ENCODE measurements at places on chromosomes 12 and 14. TPM values are rescaled to one million over a fixed set of nuclear protein-coding genes. Genes with fewer than 3 reads are reported as not detected.
A peak's percentile ranks its signal among the peaks of the same experiment; 100 is the strongest.

- H3K27ac ChIP-seq, result no peak overlapping the region
- H3K27me3 ChIP-seq, result no peaks in the 10 kb centered on the region
- no peak overlapping the region for H3K4me3 ChIP-seq
Observed at GRCh38 chr12:110156766-110157165, 32.6 kb downstream of the IFT81 start.

DNA sequence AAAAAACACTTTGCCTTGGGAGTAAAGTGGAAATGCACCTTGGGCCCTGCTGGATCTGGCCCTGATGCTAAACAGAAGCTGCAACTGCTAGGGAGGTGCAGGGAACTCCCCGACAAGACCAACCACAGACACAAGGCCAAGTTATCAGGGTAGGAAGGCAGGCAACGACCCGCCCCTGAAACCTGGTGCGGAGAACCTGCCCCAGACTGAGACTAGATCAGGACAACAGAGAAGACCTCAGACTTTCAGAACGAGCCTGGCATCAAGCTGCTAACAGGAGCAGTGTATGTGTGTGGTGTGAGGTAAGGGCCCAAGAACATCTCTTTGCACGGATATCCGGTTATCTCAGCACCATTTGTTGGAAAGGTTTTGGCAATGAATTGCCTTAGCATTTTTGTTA lies 233.7 kb upstream of the RTL1 start:
- no peak overlapping the region for H3K27ac ChIP-seq
- peaks cover 16% of the 10 kb centered on the region for H3K4me1 ChIP-seq
- H3K27me3 ChIP-seq, result peaks cover 21% of the 10 kb centered on the region

- peaks cover 3% of the 10 kb centered on the region for H3K36me3 ChIP-seq
- H3K4me3 ChIP-seq, result no peak overlapping the region
- H3K4me1 ChIP-seq, result peaks cover 29% of the 10 kb centered on the region
- peak; percentile 63 for DNase-seq
- H3K27me3 ChIP-seq, result no peaks in the 10 kb centered on the region
Observed at GRCh38 chr12:109597795-109598427, 24.3 kb downstream of the MVK start.

DNA sequence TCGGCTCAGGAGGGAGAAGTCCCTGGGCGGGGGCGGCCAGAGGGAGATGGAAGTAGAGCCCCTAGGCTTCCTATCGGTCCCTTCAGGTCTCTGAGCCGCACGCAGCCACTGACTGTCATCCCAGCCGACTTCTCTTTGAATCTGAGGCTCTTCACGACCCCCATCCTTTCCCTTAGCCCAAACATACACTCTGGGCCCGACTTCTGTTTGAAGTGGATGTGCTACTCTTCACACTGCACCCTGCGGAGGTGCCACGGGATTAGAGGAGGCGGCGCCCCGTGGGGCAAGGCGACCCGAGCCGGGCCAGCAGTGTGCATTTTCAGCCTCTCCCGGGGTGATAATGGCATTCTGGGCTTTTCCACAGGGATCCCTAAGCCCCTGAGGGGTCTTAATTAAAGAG lies 6.0 kb upstream of the DACT1 start:
- no peak overlapping the region for H3K27ac ChIP-seq
- no peaks in the 10 kb centered on the region for H3K36me3 ChIP-seq
- peaks cover 23% of the 10 kb centered on the region for H3K27me3 ChIP-seq
- DNase-seq, result no peak

The GPR135 gene
- total RNA-seq, result 1.5 TPM

Data from activated CD4-positive, alpha-beta T cell treated with anti-CD3 and anti-CD28 coated beads, Interleukin-2, amount 10 ng/mL, durations not matched to agents 7 days and 5 days (primary cell).